ENCODE measurements at places on chromosomes 7 and 10.
A peak's percentile ranks its signal among the peaks of the same experiment; 100 is the strongest.

DNA sequence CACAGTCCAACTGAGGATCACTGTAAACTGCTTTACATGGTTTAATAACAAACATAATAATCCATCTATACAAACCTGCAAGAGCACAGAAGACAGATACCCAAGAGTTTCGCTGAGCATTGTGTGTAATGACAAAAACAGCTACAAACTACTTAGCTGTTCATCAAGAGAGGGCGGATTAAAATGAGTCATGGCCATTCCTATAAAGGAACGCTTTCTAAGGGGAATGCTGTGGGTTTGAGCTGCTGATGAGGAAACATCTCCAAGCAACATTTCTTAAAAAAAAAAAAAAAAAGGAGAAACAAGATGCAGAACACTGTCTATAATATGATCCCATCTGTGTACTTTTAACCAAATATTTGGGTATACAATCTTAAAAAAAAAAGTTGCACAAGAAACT, 33.8 kb downstream of the VOPP1 start:
- DNase-seq = no peak

DNA sequence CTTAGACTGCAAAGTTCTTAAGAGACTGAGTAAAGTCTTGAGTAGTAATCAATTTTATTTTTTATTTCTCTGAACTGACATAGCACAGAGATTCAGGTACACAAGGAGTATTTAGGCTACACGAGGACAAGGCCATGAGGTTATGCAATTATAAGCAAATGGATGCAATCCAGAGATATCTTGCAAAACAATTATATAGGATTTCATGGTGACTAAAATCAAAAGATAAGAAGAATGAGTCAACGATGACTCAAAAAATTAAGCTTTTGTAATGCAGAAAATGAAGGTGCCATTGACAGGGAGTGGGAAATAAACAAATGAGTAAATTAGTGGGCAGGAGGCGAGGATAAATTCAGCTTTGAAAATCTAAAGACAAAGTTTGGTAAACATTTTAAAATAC, 66.7 kb upstream of the MYO3A start:
- DNase-seq = peak; percentile 4

DNA sequence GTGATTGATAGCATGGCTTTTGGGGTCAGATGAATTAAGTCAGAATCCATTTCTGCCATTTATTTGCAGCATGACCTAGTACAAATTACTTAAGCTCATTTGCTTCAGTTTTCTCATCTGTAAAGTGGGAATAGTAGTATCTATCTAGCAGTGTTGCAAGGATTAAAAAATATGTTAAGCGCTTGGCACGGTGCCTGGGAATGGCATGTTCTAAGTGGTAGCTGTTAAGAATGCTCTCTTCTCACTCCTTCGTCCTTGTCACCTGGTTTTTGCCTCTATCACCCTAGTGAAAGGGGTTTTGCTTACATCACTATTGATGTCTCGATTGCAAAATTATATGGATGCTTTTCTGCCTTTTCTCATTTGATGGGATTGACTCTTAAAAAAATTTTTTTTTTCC, 7.4 kb downstream of the TMEM248 start:
- no peak for DNase-seq

DNA sequence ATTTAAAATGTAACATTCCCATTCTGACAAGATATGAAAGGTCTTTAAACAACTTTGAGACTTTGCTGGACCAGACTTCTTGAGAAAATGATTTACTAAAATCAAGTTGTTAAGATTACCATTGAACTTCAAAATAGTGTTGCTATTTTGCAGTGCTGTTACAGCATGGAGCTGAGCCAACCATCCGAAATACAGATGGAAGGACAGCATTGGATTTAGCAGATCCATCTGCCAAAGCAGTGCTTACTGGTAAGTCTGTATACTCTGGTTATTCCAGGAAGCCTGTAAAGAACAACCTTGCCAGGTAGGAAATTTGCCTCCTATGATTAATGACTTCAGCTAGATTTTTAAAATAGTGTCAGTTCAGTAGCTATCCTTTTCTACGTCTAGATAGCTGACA, 18.8 kb downstream of the TNKS2 start:
- no peak for DNase-seq

- DNase-seq = no peak
Observed at GRCh38 chr7:47897831-47898230, 50.4 kb downstream of the PKD1L1 start.

- DNase-seq = no peak
Observed at GRCh38 chr10:64076322-64076940, 555.2 kb downstream of the REEP3 start.

- no peak for DNase-seq
Observed at GRCh38 chr7:36025190-36025589, 127.9 kb upstream of the EEPD1 start.

DNA sequence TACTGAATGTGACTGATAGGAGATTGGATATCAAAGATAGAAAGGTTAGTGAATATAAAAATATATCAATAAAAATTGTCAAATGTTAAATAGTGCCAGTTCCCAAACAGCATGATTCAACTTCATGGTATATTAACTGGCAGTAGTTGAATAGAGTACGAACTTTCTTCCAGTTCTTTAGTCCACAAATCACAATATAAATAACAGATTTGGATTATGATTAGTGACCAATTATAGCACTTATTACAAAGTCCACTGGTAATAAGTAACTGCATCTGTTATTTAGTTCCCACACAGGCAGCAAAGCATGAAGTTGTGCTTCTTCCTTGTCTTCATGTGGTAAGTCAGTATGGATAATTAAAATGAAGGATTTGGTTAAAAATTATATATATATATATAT, 243.0 kb upstream of the VWC2 start:
- no peak for DNase-seq

DNA sequence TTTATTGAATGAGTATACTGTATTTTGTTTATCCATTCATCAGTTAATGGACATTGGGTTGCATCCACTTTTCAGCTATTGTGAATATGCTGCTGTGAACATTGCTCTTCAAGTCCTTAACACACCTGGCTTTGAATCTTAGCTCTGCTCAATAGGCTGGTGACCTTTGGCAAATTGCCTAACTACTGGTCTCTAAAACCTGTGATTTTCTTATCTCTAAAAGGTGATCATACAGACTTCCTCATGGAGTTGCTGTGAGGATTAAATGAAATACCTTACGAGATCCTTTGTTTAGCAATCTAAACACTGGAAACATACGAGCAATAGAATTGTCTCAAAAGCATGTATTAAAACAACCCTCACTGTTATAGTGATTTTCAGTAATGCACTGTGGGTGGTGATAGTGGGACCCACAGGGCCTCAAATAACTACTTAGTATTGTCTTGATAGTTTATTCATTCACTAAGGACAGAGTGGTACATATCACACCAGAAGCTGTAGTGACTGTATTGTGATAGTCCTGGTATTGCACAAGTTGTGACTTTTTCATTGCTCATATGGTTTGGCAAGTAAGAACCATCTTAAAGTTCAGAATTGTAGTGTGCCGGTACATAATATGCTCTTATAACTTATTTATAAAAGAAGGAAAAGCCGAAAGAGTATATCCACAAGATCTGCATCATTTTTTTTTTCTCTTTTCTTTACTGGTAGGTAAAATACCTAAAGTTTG, 257.6 kb downstream of the EXOC4 start:
- no peak for DNase-seq

DNA sequence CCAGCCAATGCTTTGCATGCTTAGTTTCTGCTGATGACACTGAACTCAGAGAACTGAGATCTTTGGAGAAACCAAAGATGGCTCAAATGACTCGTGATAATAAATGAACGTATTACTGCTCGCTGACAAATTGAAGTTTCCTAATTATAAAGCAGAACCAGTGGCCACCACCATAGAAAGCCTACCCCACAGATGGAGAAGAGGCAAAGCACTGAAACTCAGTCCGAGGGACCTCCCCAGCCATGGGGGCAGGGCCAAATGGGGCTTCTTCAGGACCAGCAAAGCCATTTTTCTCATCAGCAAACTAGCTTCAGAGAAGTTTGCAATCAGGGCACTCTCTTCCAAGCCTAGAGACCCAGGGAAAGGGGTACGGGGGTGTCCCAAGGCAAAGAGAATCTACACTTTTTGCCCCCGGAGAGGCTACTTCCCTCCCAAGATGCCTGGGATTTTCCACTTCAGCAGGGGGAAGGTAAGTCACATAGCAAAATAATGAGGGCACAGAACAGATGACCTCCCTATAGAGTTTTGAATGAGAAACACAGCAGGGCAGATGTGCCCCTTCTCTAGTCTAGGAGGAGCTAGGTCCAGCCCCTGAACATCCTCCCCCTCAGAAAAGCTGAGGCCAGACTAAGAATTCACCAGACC, 4.3 kb upstream of the IL6 start:
- no peak for DNase-seq

GRCh38 chr10:2886662-2887061, 180.7 kb upstream of the PFKP start:
- no peak for DNase-seq

DNA sequence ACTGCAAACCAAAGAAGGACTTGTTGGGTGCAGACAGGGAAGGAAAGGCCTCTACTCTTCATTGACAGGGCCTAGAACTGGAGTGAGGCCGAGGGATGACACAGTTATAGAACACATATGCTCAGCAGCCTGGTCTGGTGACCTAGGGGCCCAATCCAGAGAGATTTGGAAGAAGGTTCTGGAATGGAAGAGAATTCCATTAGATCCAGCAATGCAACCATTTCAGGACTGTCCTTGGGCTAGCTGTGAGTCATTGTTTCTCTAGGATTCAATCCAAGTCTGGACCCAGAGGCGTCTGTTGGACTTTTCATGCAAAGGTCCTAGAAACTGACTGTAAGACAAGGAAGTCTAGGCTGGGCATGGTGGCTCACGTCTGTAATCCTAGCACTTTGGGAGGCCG, 59.2 kb downstream of the WIPF3 start:
- no peak for DNase-seq

DNA sequence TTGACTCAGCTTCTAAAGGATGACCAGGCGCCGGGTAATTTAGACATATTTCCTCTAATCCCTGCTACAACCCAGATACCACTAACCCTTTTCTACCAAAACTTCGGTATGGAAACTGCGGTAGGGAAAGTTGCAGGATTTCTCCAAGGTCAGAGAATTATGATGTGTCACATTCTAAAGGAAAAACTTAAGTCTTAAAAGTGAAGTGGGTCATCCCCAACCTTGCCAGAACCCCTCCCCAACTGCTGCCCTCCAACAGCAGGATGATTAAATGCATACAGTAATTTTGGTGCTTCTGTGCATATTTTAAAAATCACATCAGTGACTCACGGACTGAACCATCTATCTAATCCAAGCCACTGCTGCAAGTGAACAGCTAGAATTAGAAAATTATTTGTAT, 52.7 kb downstream of the GRB10 start:
- no peak for DNase-seq

GRCh38 chr7:43648473-43649406, 65.8 kb downstream of the STK17A start:
- peak; percentile 92 for DNase-seq

GRCh38 chr10:77062381-77062780, 575.2 kb downstream of the KCNMA1 start:
- DNase-seq = no peak

DNA sequence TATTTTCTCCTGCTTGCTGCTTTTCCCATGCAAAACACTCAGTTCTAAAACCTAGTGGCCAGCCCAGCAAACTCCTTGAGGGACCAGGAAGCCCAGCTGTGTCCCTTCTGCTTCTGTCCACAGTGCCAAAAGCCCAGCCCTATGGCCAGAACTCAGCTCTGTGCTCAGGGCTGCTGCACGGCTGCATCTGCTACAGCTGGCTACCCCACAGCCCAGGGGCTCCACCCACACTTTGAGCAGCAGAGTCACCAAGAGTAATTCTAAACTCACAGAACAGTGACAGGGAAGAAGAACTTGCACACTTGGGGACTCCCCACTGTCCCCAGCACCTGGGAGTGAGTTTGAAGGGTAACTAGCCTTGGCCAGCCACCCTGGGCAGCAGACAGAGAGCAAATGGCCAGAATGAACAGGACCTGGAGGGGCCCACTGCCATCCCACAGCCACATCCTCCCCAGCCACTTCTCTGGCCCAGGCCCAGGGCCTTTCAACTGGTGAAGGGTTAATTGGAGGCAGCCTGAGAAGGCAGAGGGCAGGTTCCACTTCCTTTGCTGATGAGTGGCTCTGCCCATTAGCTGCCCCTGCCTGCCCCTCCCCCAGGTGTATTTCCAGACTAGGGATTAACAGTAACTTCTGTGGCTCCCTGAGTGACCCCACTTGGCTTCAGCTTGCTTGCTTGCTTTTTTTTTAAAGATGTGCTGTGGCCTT, 28.1 kb upstream of the TRIM8 start:
- no peak for DNase-seq

DNA sequence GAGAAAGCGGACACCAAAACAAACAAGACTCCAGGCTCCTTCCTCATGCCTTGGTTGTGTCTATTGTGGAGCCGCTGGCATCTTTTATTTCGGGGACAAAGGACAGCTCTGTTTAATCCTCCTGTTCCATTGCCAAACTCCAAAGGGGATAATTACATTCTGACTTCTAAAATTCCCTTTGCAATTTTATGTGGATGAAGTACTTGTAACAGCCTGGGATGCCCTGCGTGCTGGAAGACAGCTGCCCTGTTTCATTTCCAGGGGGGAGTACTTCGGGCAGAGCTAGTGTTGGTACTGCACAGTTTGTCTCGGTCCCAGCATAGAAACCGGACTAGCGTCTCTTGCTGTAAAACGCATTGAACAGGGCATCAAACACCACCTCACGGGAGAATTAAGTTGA, 90.9 kb downstream of the BAMBI start:
- DNase-seq = no peak

GRCh38 chr7:36137258-36137657, 15.8 kb upstream of the EEPD1 start:
- no peak for DNase-seq

GRCh38 chr7:108613147-108613948, 43.7 kb downstream of the DNAJB9 start:
- peak; percentile 50 for DNase-seq

- DNase-seq = no peak
Observed at GRCh38 chr10:53071505-53072125, 299.0 kb upstream of the MBL2 start.

DNA sequence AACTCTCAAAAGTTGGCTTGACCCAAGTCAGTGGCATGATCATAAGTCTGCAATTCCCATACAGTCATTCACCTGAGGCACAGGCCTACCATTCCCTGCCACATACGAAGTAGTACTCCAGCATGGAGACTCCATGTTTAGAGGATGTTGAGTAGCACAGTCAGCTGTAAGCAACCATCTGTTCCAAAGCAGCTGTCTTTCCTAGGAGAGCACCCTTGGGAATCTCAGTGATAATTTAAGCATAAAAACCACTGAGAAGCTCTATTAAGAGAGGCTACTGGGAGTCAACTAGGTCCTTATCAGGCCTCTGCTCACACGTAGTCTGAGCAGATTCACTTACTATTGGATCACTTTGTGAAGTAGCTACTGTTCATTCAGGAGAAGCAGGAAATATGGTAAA, 61.6 kb upstream of the UNC5B start:
- DNase-seq = no peak

DNA sequence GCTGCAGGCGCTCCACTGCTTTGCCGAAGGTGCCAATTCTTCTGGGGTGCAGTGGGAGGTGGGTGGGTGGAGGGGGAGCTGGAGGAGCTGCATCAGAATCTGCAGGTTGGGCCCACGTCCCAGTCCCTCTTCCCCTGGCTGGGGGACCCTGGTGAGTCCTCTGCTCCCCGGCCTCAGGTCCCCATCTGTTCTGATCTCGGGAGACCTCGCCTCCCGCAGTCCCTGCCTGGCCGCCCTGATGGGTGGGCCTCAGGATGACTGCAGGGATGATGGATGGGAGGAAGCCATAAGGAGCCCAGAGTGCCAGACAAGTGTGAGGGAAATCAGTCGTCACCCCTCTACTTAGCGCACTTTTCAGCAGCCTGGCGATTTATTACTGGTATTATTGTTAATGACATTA, 89.3 kb upstream of the PCBD1 start:
- no peak for DNase-seq

- DNase-seq = no peak
Observed at GRCh38 chr10:79063661-79064492, 4.9 kb upstream of the ZMIZ1 start.

All from activated CD4-positive, alpha-beta T cell treated with anti-CD3 and anti-CD28 coated beads, Interleukin-2, Interleukin-6, amounts not matched to agents 100 ng/mL and 50 ng/mL, durations not matched to agents 16 hours and 8 hours (primary cell).